ENCODE measurements at places on chromosomes 4 and X.

- peak; percentile 87 for DNase-seq
Measured at GRCh38 chrX:16436348-16437188, 213.4 kb upstream of the S100G start.

- no peak for DNase-seq
Measured at GRCh38 chrX:134654398-134655012, 3.8 kb downstream of the PLAC1 start.

DNA sequence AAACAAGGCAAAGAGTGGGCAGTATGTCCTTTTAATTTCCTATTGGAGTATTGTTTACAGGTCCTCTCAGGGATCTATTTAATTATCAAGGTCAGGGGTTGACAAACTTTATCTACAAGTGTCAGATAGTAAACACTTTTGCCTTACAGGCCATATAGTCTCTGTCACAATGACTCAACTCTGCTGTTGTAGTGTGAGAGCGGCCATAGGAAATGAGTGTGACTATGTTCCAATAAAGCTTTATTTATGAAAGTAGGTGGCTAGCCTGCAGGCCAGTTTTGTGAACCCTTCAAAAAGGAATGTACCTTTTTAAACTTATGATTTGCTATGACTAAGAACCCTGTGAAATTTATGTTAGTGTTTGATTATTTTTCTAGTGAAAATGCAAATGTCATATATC is 156.1 kb downstream of the GPAT3 start:
- no peak for DNase-seq

DNA sequence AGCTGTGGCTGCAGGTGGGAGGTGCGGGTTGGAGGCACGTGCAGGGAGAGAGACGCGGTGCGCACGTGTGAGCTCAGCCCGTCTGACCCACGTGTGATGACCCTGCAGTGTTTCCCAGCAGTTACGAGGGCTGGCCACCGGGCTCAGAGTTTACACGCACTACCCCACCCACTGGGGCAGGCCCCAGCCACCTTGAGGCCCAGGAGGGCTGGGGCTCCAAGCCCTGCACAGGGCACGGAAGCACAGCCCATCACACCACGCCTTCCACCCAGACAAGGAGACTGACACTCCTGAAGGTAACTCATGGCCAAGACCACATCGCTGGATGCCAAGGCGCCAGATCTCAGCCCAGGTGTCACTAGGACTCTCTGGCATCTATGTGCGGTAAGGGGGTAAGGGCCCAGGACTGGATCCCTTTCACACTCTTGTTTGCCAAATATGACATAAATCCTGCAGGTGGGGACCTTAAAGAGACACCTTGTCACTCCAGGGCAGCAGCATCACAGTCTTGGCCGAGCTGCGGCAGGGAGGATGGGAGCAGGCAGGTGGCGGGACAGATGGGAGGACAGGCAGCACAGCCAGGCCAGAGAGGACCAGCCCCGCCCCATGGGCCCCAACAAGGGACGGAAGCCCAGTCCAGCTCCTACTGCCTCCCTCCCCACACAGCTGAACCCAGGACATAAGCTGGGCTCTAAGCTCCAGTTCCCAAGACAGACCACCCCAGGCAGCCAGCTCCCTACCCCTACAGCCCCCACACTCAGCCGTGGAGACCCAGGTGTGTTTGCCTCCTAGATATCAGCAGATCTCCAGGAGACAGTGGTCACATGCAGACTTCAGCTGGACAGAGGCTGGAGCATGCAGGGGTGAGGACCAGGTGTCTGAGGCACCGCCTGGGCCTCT is 56.8 kb downstream of the ZFYVE28 start:
- DNase-seq, result no peak

- no peak for DNase-seq
Measured at GRCh38 chrX:74680391-74680790, 66.0 kb upstream of the RLIM start.
